NCI-H1417 treated with DMSO at 0.1 percent for 48 hours (cell line): ENCODE measurements at places on chromosomes 16 and 17.

DNA sequence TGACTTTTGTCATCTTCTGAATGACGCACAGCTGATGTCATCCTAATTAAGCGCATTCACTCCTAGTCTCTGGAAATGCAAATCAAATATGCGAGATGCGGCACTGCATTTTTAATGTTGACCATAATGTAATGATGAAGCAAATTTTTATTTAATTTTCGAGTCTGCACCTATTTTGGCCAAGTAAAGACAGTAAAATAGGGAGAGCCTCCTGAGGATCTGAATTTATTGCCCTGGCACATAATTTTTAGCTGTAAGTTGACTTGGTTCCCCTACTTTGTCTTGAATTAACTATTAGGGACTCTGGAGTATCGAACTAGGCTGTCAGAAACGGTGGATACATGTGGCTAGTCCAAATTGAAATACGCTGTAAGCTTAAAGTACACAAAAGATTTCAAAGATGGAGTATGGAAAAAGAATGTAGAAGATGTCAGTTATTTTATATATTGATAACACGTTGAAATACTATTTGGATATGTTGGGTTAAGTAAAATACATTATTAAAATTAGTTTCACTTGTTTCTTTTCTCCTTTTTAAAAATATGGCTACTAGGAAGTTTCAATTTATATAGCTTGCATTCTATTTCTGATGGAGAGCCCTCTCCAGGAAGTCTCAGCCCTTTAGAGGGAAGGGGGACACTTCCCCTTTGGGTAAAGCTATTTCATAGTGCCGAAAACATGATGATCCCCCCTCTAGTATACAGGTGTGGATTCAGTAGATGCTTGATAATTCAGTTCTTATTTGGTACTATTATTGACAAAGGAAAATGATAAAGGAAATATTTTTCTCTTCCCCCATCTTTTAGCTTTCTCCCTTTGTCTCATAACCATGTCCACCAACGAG is 991 bp downstream of the KPNA2 start:
- no peak for DNase-seq

DNA sequence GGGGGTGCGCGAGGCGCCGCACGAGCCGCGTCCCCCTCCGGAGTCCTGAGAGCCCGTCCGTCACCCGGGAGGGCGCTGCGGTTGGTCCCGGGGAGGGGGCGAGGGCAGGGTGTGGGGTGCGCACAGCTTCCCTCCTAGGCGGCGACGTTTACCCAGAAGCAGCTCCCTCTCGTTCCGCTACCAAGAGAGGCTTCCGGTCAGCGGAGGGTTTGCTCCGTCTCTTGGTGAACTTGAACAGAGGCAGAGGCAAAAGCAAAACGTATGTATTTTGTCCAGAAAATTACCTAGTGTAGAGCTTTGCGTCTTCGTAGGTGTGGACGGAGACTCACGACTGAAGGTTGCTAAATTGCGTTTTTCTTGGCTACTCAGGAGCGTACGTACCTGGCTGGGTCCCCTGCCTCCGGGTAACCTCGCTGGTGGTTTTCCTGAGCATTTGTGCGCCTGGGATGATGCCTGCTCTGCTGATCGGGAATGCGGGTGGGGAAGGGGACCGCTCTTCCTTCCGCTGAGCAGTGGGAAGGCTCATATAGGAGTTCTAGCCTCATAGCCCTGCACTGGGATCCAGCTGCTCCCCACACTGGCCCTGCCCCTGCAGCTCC is 833 bp downstream of the WSCD1 start:
- DNase-seq: no peak

DNA sequence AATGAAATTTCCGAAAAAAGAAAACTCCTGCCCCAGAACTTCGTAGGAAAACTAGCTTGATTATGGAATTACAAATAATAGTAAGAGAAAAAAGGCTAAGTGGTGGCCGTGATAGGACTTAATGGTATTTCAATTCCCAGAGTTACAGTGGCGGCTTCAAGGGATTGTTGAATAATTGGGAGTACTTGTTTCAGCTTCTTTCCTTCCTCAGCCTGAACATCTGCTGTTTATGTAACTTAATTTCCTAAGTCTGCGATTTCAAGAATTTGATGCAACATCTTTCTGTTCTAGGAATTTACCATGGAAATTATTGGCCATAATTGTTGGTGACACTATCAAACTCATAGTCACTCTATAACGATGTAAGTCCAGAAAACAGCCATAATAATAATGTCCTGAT is 684 bp upstream of the APPBP2 start:
- no peak for DNase-seq

- no peak for DNase-seq
Measured at GRCh38 chr17:77177002-77177741, 36.4 kb downstream of the SEC14L1 start.

GRCh38 chr16:74325641-74326040 is 29.0 kb downstream of the PSMD7 start:
- DNase-seq: no peak

- DNase-seq: no peak
Measured at GRCh38 chr17:3964203-3965117, at the start of gene ATP2A3. Gene ATP2A3, minus strand, starts transcription at chr17:3964437. Its CDS starts 146 bp downstream, at chr17:3964291.

GRCh38 chr17:63436523-63437110 is 9.5 kb downstream of the CYB561 start:
- DNase-seq: no peak

- DNase-seq: no peak
Measured at GRCh38 chr16:84841787-84842300, 22.1 kb downstream of the CRISPLD2 start.

DNA sequence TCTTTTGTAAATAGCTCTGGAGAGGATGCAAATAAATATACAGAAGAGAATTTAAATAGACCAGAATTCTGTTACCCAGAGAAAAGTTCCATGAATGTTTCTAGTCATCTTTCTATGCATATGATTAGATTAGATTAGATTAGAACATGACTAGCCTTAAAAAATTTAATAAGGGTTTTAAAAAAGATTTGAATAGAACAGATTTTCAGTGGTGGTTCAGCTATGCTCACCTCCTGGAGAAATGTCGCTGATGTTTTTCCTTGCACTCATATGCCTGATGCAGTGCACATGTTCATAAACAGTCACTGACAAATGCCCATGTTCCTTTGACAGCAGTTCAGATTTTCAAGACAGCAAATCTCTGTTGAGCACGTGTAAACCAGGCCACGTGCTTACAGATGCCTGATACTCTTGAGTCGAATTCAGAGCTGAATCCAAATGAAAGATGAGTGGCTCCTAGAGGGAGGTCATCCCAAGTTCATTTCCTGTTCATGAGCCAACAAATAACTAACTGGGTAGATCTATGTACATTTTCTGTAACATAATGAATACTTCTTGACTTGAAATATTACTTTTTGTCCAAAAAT is 19.9 kb upstream of the RAB11FIP4 start:
- DNase-seq: no peak

DNA sequence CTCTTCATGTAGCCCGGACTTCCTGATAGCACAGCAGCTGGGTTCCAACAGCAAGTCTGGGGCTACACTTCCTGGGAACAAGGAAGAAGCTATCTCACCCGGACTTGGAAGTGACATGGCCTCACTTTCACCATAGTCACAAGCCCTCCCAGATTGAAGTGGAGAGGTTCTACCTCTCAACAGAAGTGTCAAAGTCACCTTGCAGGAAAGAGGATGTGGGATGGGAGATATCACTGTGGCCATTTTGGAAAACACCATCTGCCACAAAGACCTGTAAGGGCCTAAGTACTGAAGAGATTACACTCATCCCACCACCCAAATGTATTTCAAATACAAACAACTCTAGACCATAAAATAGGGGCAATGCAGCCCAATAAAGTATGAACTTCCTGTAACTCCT is 29.9 kb upstream of the DHRS7B start:
- DNase-seq: no peak

DNA sequence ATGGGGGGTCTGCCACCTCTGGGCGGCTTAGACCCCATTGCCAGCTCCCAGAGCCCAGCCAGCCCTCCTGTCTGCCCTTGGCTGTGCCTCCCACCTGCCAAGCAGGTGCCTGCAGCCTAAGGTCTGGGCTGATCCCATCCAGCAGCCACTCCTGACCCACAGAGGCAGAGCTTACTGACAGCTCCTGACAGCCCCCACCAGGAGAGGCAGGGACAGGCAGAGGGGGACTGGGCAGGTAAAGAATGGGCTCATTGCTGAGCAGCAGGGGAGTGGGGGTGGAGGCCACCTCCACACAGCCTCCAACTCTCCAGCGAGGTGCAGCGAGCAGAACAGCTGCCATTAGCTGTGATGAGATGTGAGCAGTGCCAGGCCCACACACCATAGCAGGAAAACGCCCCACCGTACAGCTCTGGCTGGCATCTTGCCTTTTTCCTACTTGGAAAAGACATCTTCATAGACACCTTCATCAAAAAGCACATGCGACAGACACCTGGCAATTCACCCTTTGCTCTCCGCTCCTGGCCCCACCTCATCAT is 164.4 kb downstream of the C16orf78 start:
- no peak for DNase-seq

DNA sequence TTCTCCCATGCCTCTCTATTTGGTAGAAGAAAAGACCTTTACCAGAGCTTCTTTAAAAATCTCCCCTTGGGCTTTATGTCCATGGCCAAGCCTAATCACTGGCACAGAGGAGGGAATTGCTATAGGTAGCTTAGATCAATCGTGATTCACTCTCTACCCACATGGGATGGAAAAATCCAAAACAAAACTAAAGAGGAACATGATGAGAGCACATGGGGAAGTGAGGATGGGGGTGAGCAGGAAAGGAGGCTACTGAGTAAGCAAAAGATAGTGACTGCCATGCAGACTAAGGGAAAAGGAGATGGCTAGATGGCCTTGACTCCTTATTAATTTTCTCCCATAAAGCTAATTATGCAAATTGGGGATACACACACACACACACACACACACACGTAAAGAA is 201.2 kb downstream of the HS3ST3A1 start:
- DNase-seq: no peak
